NCI-H524 treated with DMSO at 0.1 percent for 48 hours (cell line): ENCODE measurements at places on chromosomes 2 and 18.

DNA sequence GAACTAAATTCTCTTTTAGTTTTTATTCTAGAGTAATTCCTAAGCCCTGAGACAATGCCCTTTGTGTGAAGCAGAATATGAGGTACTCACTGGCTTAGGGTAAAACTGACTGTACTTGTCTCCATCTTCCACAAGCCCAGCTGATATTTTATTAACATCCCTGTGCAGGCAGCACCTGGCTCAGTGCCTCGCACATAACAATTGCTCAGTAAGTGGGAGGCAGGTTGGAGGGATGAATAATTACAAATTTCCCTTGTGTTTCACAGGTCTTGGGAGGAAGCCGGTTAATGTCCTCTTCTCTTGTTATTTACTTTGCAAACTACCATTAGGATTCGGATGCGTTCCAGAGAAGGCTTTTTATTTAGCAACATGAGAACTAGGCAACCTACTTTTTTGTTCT, 249.8 kb upstream of the FSHR start:
- DNase-seq, result no peak

GRCh38 chr2:215590010-215590745, 154.3 kb upstream of the FN1 start:
- DNase-seq, result peak; percentile 9

- DNase-seq, result no peak
These were observed 144.3 kb downstream of the BCL2 start for GRCh38 chr18:63175264-63175663.

- no peak for DNase-seq
These were observed 2.1 kb upstream of the CXCR1 start for GRCh38 chr2:218168635-218169462.
